Colonic mucosa (tissue), 4 donors: ENCODE measurements at places on chromosomes 1 and 21. TPM values are rescaled to one million over a fixed set of nuclear protein-coding genes. Genes with fewer than 3 reads are reported as not detected.

DNA sequence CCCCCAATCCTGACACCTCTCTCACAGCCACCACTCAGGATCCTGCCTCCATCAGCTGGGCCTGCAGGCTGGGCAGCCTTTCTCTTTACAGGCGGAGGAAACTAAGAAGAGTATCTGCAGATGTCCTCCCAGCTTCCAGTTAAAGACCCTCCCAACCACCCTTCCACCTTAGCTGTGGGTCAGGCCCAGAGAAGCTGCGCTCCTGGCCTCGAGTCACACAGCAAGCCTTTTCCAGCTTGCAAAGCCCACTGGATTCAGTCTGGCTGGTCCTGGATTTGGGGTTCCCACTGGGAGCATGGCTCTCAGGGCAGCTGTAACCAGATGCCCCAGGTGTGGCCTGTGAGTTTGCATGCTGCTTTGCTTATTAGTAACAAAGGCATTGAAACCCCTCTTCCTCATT lies 19.9 kb downstream of the KCNQ4 start:
- H3K27ac ChIP-seq = no peak overlapping the region
- no peak overlapping the region for H3K4me3 ChIP-seq
- DNase-seq = no peak
- H3K36me3 ChIP-seq = no peaks in the 10 kb centered on the region

- H3K4me1 ChIP-seq = no peaks in the 10 kb centered on the region
- H3K4me3 ChIP-seq = no peak overlapping the region
- no peaks in the 10 kb centered on the region for H3K36me3 ChIP-seq
- no peak overlapping the region for H3K27ac ChIP-seq
These were observed 7.5 kb upstream of the DAB1 start for GRCh38 chr1:57431400-57431799.

GRCh38 chr1:160078512-160079195 lies 2.7 kb upstream of the KCNJ9 start:
- no peak overlapping the region for H3K4me3 ChIP-seq
- H3K27me3 ChIP-seq = peaks cover 7% of the 10 kb centered on the region
- H3K27ac ChIP-seq = no peak overlapping the region
- no peaks in the 10 kb centered on the region for H3K36me3 ChIP-seq

FAM43B gene
- 0.27 TPM for total RNA-seq

GRCh38 chr1:56133522-56134472 lies 445.6 kb downstream of the PLPP3 start:
- H3K27ac ChIP-seq = no peak overlapping the region
- H3K4me1 ChIP-seq = no peaks in the 10 kb centered on the region
- H3K4me3 ChIP-seq = no peak overlapping the region
- H3K36me3 ChIP-seq = no peaks in the 10 kb centered on the region
- no peaks in the 10 kb centered on the region for H3K27me3 ChIP-seq

- no peak overlapping the region for H3K27ac ChIP-seq
- H3K36me3 ChIP-seq = no peaks in the 10 kb centered on the region
- no peak for DNase-seq
These were observed 97.7 kb downstream of the RYR2 start for GRCh38 chr1:237139732-237140131.

- DNase-seq = peak; percentile 3
- H3K36me3 ChIP-seq = no peaks in the 10 kb centered on the region
- no peaks in the 10 kb centered on the region for H3K4me1 ChIP-seq
- peaks cover 41% of the 10 kb centered on the region for H3K27me3 ChIP-seq
These were observed 3.3 kb downstream of the DLGAP3 start for GRCh38 chr1:34926156-34926555.

- no peaks in the 10 kb centered on the region for H3K27me3 ChIP-seq
- H3K27ac ChIP-seq = no peak overlapping the region
- no peaks in the 10 kb centered on the region for H3K4me1 ChIP-seq
- peaks cover 4% of the 10 kb centered on the region for H3K36me3 ChIP-seq
These were observed 17.7 kb downstream of the COL6A2 start for GRCh38 chr21:46115441-46116188.

DNA sequence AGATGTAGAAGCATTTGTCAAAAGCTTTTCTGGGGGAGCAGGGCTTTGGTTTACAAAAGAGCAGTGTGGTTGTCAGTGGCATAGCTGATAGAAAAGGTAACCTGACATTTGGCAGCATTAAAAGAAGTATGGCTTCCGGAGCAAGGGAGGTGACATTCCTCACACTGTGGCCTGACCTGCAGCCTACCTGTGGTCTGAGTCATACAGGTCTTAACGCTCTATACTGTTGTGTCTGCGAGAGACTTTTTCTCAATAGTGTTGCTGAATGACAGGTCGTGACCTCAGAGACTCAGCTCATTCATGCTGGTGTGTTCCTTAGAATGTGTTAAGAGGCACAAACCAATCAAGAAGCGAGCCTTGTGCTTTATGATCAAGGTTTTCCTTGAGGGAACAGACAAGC lies 19.3 kb downstream of the PHGDH start:
- DNase-seq = no peak
- H3K36me3 ChIP-seq = no peaks in the 10 kb centered on the region
- H3K4me3 ChIP-seq = no peak overlapping the region
- no peaks in the 10 kb centered on the region for H3K27me3 ChIP-seq

DNA sequence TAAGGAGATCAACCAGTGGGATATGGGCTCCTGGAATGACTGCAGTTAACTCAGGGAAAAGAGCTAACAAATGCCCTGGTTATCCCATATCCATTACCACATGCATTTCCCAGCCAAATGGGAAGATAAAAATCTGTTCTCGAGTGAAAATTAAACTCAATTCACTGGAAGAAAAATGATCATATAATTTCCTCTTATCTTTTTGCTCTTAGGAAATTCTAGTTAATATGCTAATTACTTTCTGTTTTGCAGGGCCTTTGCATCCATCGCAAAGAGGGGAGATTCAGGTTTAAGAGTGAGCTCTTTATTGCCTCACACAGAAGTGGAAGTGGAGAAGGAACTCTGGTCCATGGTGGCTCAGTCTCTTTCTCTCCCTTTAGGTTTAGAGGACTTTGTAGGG lies 3.9 kb upstream of the IL24 start:
- H3K4me3 ChIP-seq = no peak overlapping the region
- H3K27me3 ChIP-seq = no peaks in the 10 kb centered on the region
- DNase-seq = no peak
- H3K27ac ChIP-seq = no peak overlapping the region
- no peaks in the 10 kb centered on the region for H3K36me3 ChIP-seq
- H3K4me1 ChIP-seq = no peaks in the 10 kb centered on the region

DNA sequence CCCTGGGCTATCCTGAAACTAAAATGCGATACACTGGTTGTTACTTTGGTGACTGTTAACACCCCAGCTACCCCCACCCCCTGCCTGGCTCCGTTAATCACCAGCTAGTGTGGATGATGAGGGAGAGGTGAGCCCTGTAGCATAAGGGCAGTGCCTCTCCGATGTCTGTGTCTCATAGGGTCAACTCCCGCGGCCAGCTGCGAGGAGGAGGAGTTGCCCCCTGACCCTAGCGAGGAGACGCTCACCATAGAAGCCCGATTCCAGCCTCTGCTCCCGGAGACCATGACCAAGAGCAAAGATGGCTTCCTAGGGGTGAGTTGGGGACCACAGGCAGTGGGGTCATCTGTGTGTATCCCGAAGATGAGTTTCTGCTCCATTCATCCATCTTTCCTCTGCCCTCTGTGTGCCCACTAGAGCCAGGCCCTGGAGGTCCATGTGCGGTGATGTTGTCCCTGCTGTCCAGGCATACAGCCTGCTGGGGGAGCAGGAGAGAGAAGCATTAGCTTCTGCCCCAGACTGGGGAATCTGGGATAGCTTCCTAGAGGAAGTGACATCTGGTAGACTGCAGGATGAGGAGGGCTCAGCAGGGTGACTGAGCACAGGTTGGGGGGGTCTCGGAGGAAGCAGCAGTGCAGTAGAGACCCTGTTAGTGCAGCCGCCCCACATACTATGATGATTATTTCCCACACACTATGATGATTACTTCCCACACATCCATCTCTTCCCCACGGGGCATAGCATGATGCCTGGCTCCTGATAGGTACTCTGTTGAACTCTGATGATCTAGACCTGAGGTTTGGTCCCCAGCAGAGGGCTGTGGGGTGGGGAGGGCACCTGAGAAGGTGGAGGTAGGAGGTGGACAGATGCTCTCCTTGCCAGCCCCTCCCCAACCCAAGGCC lies 5.2 kb downstream of the SELENON start:
- H3K36me3 ChIP-seq = no peaks in the 10 kb centered on the region
- H3K27me3 ChIP-seq = no peaks in the 10 kb centered on the region
- no peak overlapping the region for H3K27ac ChIP-seq
- DNase-seq = no peak
- no peak overlapping the region for H3K4me3 ChIP-seq

- no peaks in the 10 kb centered on the region for H3K27me3 ChIP-seq
- no peak overlapping the region for H3K27ac ChIP-seq
- H3K4me1 ChIP-seq = no peaks in the 10 kb centered on the region
- no peaks in the 10 kb centered on the region for H3K36me3 ChIP-seq
These were observed 18.1 kb downstream of the KMO start for GRCh38 chr1:241550318-241550717.
